SHP77 treated with DMSO at 0.1 percent for 48 hours (cell line): ENCODE measurements at places on chromosomes 2 and 18.

- no peak for DNase-seq
Observed at GRCh38 chr2:161552015-161552414, 72.2 kb upstream of the SLC4A10 start.

GRCh38 chr2:29423061-29423666, 307.9 kb downstream of the CLIP4 start:
- DNase-seq: no peak

GRCh38 chr2:224984637-224985036, 57.6 kb downstream of the DOCK10 start:
- DNase-seq: peak; percentile 12

GRCh38 chr2:58757971-58758370, 516.8 kb upstream of the FANCL start:
- no peak for DNase-seq

DNA sequence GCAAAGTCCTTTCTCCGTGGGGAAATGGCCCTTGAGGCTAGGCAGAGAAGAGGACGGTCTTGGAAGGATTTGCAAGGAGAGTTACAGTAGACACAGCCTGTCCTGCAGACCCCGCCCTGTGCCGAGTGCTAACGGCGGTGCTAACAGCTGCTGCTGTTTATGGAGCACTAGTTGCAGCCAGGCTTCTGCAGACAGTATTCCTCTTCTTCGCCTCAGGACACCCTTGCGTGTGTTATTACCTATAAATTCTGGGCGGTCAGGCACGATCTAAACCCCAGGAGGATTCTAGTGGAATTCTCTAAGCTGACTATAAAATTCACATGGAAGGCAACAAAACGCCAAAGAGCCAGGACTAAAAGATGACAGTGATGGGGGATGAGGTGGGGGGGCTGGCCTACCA, 139.8 kb downstream of the GLI2 start:
- no peak for DNase-seq

GRCh38 chr2:44582363-44583008, 220.7 kb downstream of the CAMKMT start:
- DNase-seq: no peak

- DNase-seq: no peak
Observed at GRCh38 chr2:101698844-101699754, 1.6 kb downstream of the MAP4K4 start.

DNA sequence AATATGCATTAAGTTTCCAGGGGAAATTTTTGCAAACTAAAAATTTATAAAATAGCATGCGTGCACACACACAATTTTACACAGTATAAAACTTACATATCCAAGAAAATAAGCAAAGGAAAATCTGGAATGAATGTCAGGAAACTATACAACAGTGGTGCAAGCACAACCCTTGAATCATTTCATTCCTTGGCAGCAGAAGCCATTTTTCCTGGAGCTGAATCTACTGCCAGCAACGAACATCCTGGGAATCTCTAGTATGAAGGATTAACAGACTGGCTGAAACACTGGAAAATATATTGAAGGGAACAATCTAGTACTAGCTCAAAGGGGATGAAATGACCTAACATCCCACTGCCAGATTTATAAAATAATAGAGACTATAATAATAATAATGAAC, 235.3 kb downstream of the DYM start:
- DNase-seq: no peak

DNA sequence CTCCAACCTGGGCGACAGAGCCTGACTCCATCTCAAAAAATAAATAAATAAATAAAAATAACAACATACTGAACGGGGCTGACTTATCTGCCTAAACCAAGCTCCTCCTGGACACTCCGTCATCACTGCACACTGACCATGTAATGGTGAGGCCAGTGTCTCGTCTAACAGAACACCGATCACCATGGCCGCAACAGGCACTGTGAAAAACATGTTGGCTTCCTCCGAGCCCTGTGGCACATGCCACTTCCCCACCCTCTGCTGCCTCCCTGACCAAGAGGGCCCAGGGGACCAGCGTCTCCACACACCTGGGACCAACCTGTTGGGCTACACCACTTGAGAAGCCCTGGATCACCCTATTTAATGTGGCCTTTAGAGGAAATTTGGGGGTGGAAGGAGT, 33.9 kb downstream of the ZNF516 start:
- no peak for DNase-seq

DNA sequence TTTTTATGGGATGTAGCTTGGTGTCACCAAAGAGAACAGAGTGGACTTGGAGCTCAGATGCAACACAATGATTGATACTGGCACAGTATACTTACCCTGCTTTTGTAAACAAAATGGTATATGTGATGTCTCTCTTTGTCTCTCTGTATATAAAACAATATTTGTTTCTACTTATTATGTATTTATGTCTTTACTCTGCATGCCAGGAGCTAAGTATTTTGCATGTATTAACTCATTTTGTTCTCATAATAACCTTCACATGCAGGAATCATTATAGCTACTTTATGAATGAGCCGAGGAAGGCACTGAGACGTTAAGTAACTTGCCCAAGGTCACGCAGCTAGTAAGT, 27.9 kb upstream of the CASP8 start:
- DNase-seq: no peak
